ENCODE measurements at places on chromosomes 4 and X.

GRCh38 chr4:72945719-72946336 lies 123.7 kb downstream of the COX18 start:
- DNase-seq, result no peak

DNA sequence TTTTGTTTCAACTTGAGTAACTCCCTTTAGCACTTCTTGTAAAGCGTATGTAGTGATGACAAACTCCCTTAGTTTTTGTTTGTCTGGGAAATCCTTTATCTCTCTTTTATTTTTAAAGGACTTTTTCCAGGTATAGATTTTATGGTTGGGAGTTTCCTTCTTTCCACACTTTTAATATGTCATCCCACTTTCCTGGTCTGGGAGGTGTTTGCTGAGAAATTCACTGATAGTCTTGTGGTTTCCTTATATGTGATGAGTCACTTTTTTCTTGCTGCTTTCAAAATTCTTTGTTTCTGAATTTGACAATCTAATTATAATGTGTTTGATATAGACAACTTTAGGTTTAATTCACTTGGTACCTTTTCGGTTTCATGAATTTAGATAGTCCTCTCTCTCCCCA lies 353.9 kb downstream of the GPAT3 start:
- no peak for DNase-seq

DNA sequence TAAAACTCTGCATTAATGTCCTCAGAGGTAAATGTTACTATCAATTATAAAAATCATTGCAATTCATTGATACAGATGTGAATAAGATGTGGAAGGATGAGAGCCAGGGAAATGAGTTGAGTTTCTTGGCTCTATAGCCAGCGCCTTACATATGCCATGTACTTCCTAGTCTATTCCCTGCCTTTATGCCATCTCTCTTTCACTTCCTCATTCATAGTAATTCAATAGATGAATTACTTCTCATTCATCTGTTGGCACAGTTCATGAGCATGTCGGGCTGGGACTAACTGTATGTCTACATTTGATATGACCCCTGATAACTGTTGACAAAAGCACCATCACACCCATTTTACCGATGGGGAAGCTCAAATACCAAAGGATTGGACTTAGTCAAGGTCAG lies 55.7 kb downstream of the LNX1 start:
- DNase-seq, result no peak

- DNase-seq, result peak; percentile 79
Observed at GRCh38 chr4:98261405-98262291, 464 bp downstream of the RAP1GDS1 start.

- no peak for DNase-seq
Observed at GRCh38 chr4:182881914-182882313, 35.3 kb downstream of the DCTD start.

DNA sequence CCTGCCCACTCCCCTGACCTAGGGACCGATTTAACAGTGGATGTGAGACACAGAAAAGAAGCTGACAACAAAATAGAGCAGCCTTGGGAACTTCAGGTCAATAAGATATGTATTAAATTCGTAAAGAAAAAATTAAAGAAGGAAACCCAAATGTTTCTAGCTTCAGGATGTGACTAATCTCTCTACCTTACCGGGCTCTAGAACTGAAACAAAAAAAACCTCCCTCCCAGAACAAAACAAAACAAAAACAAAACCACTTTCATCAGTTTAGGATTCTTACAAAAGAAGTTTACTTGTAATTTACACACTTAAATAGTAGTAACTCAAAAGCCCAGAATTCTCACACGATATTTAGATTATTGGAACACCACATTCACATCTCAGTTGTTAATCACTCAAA lies 185.8 kb upstream of the RPS6KA3 start:
- no peak for DNase-seq

DNA sequence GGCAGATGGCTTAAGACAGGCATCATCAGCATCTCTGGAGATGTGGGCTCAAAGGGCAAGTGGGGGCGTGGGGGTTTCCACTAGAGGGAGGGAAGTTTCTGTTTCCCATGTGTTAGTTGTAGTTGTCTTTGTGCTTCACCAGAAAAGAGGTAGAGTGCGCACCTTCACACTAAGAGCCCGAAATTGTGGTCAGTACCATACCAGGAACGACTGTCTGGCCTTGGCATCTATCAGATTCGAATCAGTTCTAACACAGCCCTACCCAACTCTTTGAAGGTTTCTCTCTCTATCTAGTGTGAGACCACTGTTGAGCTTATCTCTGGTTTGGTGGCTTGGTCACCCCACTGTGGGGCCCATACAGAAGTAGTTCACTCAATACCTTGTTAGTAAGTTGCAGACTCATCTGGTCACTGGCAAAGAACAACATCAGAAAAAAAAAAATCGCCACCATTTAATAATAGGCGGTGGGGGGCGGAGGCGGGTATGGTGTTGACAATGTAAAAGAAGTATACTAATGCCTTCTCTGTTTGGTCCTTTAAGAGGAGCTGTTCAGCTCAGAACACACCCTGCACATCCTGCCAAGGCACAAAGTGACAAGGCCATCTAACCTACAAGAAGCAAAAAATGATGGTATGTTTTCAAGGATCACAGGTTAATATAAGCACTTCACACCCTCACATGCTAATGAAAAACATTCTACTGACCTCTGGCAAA lies 71.1 kb downstream of the NYX start:
- no peak for DNase-seq

DNA sequence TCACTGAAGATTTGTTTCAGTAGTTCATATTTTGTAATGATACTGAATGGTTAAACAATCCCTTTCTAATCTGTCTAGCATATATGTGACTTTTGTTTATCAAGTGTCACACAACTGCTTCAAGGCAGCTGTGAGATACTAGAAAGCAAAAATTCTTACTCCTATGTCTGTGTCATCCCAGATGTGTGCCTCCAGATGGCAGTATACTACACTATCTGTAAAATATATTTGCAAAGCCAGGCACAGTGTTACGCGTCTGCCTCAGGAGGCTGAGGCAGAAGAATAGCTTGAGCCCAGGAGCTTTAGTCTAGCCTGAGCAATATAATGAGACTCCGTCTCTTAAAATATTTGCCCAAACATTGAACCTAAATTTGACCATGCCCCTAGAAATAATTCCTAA lies 4.0 kb downstream of the NUDT10 start:
- DNase-seq, result no peak

- peak; percentile 77 for DNase-seq
Observed at GRCh38 chrX:39855748-39856129, 242.0 kb downstream of the BCOR start.

DNA sequence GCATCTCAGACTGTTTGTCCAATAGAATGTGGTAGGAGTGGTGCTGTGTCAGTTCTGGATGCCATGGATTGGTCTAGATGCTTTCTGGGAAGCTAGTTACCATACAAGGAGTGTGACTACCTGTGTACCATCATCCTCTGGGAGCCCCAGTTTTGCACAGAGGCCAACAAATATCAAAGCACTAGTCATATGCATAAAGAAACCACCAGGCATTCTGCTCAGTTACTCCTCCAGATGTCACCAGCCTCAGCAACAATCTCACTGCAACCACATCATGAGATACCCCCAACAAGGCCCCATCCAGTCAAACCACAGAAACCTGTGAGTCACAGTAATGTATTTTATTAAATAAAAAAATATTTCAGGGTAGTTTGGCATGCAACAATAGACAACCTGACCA lies 435.8 kb upstream of the CPEB2 start:
- no peak for DNase-seq

DNA sequence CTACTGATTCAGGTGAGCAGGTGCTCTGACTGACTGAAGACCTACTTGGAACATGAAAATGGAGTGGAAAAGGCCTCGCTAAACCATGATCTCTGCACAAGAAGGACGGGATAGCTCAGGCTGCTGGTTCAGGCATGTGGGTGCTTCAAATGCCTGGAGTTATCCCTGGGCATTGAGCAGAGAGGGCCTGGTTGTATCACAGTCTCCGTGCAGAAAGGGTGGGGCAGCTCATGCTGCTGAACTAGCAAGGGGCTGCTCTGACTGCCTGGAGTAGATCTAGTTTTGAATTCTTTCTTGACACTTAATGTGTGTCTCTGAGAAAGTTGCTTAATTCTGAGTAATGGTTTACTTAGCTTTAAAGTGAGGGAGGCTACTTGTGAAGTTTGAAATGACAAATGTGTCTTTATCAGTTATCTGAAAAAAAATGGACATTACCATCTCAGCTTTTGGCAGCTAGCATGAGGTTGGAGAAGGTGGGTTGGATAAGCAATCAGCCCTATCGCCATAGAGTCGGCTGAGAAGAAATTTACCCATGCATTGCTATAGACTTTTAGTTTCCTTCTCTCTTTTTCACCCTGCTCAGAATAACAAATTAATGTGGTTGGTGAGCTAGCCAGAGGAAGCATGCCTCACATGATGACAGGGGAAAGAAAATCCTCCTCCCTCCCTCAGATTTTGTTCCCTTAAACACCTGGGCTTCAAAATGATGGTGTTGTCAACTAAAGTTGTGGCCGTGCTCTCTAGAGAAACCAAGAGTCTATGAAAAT lies 832.4 kb downstream of the STIM2 start:
- no peak for DNase-seq

- no peak for DNase-seq
Observed at GRCh38 chr4:123399627-123400358, 3.2 kb downstream of the SPRY1 start.

DNA sequence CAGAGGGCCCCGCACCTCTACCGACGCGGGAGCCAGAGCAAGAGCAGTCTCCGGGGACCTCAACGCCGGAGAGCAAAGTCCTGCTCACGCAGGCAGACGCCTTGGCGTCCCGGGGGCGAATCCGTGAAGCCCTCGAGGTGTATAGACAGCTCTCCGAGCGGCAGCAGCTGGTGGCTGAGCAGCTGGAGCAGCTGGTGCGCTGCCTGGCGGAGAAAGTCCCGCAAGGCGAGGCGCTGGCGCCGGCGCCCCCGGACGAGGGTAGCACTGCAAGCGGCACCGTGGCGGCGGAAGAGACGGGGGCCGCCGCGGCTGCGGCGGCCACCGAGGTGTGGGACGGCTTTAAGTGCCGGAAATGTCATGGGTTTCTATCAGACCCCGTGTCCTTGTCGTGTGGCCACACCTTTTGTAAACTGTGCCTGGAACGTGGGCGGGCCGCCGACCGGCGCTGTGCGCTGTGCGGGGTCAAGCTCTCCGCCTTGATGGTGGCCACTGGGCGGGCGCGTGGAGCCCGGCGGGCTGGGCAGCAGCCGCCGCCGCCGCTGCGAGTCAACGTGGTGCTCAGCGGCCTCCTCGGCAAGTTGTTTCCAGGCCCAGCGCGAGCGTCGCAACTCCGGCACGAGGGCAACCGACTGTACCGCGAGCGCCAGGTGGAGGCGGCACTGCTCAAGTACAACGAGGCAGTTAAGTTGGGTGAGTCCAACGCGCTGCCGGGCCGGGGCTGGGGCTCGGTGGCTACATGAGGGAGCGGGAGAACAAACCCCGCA lies 672 bp downstream of the LONRF3 start:
- peak; percentile 43 for DNase-seq

DNA sequence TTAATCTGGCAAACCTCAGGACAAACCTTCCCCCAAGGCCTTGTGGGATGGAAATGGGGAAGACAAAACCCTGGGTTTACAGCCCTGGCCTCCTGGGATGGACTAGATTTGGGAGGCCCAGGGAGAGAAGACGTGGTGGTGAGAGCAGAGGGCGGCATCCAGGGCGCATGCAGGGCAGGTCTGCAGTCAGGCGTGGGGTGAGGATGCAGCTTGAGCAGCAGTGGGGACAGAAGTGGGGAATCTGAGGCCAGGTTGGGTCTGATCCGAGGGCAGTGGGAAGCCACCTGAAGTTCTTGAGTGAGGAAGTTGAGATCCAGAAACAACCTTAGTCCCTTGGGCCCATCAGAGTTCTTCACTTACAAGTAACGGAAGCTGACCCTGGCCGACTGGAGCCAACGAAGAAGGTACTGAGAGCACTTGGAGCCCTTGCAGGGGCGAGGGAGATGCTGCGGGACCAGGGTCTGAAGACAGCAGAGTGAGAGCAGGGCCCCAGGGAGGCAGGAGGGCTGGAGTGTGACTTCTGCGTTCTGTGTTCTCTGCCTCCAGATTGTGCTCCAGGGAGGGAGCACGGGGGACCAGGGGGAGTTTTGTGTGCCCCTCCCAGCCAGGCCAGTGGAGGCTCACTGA lies 42.0 kb upstream of the GPR78 start:
- DNase-seq, result no peak

DNA sequence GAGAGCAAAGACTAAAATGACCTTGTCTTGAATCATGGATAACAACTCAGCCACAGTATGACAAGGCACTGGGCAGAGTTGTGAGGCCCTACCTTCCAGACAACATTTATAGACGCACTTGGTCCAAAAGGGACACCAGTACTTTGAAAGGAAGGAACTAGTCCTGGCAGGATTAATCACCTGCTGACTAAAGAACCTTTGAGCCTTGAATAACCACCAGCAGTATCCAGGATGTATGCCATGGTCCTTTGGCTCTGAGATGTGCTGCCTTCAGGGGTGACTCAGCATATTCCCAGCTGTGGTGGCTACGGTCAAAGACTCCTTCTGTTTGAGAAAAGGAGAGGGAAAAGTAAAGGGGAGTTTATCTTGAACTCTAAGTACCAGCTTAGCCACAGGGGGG lies 118.1 kb upstream of the PRR32 start:
- no peak for DNase-seq

DNA sequence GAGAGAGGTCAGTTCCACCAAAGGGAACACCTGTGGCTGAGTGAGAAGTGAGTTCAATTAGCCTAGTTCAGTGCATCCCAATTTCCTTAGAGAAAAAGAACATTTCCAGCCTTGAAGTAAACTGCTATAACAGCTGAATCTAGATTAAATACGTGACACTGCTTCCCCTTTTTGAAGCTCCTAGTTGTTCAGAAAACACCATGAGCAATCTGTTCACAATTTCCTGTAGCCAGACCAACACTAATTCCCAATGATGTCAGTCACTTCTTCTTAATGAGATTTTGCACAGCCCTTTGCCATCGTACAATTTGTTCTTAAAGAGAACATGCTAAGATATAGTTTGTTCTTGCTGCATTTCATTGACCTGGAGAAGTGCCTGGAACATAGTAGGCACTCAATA lies 144.6 kb upstream of the EDNRA start:
- DNase-seq, result no peak

GRCh38 chr4:79121223-79121622 lies 182.0 kb upstream of the PAQR3 start:
- no peak for DNase-seq

Data from T-helper 22 cell (primary cell).